Naive thymus-derived CD8-positive, alpha-beta T cell (primary cell): ENCODE measurements at places on chromosomes 13 and 19. TPM values are rescaled to one million over a fixed set of nuclear protein-coding genes. Genes with fewer than 3 reads are reported as not detected.

DNA sequence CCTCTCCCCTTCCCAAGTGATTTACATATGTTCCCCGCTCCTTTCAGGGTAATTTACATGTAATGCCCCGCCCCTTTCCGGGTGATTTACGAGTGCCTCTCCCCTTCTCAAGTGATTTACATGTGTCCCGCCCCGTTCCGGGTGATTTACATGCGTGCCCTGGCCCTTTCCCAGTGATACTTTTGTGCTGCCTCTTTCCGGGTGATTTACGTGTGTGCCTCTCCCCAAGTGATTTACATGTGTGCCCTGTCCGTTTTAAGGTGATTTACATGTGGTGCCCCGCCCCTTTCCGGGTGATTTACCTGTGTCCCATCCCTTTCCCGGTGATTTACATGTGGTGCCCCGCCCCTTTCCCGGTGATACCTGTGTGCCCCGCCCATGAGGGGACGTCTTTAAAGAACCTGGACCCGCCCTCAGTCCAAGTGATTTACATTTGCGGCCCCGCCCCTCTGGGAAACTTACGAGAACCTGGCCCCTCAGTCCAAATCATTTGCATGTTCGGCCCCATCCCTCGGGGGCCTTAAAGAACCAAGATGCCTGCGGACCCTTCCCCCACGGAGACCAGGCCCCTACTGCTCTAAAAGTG lies 559 bp upstream of the LENG9 start:
- H3K4me3 ChIP-seq, result peak overlapping the region; percentile 91
- H3K27ac ChIP-seq, result peak overlapping the region; percentile 91
- H3K27me3 ChIP-seq, result peaks cover 10% of the 10 kb centered on the region
- peaks cover 28% of the 10 kb centered on the region for H3K4me1 ChIP-seq

- H3K27me3 ChIP-seq, result no peaks in the 10 kb centered on the region
- H3K4me3 ChIP-seq, result peak overlapping the region; percentile 84
- H3K36me3 ChIP-seq, result peaks cover 25% of the 10 kb centered on the region
- H3K4me1 ChIP-seq, result peaks cover 10% of the 10 kb centered on the region
- DNase-seq, result peak; percentile 69
These were observed 722 bp downstream of the COLGALT1 start for GRCh38 chr19:17555929-17556813.

DNA sequence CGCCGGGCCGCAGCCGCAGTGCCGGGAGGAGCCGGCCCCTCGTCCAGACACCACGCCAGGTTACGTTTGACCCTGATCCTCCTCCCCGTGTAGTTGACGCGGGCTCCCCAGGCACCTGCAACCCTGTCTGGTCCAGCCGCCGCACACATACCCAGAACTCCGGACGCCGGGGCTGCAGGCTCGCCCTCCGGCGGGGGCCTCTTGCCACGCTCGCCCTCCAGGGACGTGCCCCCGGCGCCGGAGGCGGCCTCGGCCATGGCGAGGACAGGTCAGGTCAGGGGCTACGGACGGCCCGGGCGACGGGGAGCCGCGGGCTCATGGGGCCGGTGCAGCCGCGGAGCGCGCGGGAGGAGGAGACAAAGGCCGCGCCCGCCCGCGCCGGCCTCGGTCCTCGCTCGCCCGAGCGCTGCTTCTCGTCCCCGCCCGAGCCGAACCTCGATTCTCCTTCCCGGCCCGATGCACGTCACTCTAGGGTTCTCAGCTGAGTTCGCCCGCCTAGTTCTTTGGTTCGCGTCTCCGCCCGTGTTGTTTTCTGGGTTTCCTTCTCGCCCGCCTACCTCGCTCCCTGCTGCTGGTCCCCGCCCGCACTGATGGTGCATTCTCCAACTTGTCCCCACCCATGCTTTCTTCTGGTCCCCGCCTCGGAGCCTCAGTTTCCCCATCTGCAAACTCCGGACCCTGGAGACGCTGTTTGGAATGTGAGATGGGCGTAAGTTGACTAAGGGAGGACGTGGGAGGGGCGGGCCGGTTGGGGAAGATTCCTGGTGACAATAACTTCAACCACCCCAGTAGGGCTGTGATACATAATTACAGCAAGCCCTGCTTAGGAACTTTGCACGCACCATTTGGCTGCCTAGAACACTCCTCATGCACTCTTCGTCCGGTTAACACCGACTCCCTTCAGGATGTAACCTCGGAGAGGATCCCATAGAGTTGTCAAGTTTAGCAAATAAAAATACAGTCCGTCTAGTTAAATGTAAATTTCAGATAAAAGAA lies at the start of gene ANO8:
Gene ANO8, minus strand, starts transcription at position 442 of the 996 bp plus-strand sequence. Its CDS starts 185 bp downstream, at position 257.
- H3K4me1 ChIP-seq, result peaks cover 48% of the 10 kb centered on the region
- H3K4me3 ChIP-seq, result peak within 1 kb of the TSS; percentile 86
- DNase-seq, result peak; percentile 97
- H3K27me3 ChIP-seq, result no peaks in the 10 kb centered on the region
- peak within 1 kb of the TSS; percentile 87 for H3K27ac ChIP-seq

- DNase-seq, result no peak
- H3K4me3 ChIP-seq, result no peak overlapping the region
- H3K36me3 ChIP-seq, result peaks cover 15% of the 10 kb centered on the region
- H3K27me3 ChIP-seq, result no peaks in the 10 kb centered on the region
- peaks cover 14% of the 10 kb centered on the region for H3K4me1 ChIP-seq
- H3K27ac ChIP-seq, result no peak overlapping the region
These were observed 11.1 kb upstream of the UQCR11 start for GRCh38 chr19:1616396-1616795.

GRCh38 chr13:67076378-67076777 lies 153.8 kb downstream of the PCDH9 start:
- H3K36me3 ChIP-seq, result no peaks in the 10 kb centered on the region
- H3K4me1 ChIP-seq, result no peaks in the 10 kb centered on the region
- H3K27ac ChIP-seq, result no peak overlapping the region
- H3K27me3 ChIP-seq, result no peaks in the 10 kb centered on the region

DNA sequence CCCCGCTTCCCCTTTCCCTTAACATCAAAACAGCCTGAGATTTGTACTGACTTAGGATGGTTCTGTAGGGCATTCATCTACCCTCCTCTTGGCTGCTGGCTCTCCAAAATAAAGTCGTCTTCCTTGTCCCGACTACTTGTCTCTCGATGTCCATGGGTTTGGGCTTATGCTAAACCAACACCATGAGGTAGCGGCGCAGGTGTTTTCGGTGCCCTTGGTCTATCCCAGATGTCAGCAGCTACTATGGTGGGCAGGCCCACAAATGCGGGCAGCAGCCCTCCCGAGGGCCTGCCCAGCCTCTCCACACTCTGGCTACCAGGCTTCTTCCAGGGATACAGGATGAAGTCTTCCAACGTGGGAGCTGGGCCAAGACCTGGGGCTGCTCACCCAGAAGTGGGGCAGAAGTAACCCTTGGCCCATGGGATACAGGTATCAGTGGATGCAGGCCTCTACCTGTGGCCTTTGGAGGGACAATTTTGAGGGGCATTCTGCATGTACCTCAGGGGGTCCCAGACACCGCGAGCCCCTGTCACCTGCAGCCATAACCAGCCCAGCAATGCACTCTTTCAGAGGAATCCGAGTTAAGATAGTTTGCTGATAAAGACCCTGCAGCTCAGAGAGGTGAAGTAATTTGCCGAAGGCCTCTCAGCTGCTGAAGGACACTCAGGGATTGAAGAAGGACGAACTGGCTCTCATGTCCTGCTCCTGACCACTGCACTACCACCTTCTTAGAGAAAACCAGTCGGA lies 47.8 kb upstream of the VSTM2B start:
- H3K27ac ChIP-seq, result no peak overlapping the region
- peaks cover 12% of the 10 kb centered on the region for H3K36me3 ChIP-seq
- no peak for DNase-seq
- no peaks in the 10 kb centered on the region for H3K4me1 ChIP-seq
- H3K27me3 ChIP-seq, result peaks cover 50% of the 10 kb centered on the region
- no peak overlapping the region for H3K4me3 ChIP-seq

DNA sequence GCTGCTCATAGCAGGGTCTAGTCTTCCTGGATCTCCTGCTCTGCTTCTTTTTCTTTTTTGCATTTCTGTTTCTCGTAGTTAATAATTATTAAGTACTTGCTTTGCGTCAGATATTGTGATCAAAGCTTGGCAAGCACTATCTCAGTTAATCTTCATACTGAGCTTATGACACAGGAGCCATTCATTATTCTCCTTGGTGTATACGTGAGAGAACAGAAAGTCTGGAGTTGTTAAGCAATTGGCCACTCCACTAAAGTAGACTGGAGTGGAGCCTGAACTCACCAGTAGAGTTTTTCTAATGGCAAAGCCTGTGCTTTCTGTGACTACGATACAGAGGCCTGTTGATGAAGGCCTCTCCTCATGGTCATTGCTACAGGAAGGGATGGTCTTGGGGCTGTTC lies 285.9 kb downstream of the RFC3 start:
- H3K4me1 ChIP-seq, result no peaks in the 10 kb centered on the region
- H3K27ac ChIP-seq, result no peak overlapping the region
- H3K4me3 ChIP-seq, result no peak overlapping the region

RFPL4A gene
- total RNA-seq, result not detected

ZNF493 gene
- total RNA-seq, result 80.4 TPM
